CD4-positive, CD25-positive, alpha-beta regulatory T cell (primary cell): ENCODE measurements at places on chromosomes 11 and 22.

- DNase-seq, result no peak
These were observed 111.6 kb downstream of the PHF21B start for GRCh38 chr22:44898236-44898635.

DNA sequence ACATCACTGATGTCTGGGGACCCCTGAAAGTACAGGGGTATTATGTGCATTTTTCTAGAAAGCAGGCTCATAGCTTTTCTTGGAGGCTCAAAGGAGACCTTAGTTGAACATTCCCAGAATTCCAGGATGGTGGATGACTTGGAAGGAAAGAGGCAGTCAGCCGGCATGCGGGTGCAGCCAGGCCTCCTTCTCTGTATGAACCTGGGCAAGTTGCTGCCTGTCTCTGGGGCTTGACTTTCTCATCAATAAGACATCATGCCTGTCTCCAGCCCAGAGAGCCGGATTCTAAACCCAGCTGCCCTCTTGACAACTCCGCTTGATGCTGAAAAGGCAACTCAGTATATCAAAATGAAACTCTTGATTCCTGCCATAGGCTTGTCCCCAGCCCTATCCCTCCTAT lies 12.6 kb downstream of the MS4A15 start:
- DNase-seq, result no peak

- DNase-seq, result no peak
These were observed 18.1 kb downstream of the PACSIN2 start for GRCh38 chr22:42996646-42997365.

DNA sequence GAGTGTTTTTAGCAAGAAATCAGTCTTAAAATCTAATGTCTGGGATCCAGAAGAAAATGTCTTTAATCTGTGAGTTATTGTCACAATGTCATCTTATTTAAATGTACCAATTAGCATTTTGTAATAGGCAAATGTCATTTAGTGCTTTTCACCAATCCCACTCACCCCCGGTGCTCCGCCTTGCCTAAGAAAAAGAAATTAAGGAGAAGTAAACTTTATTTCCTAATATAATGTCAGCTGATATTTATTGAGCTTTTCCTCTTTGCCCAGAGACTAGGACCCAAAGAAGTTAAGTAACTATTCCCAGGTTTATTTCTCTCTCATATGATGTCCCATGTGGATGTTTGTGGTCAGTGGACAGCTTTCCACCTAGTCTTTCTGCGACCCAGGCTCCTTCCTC lies 16.2 kb downstream of the SC5D start:
- no peak for DNase-seq

- DNase-seq, result no peak
These were observed 4.8 kb upstream of the JHY start for GRCh38 chr11:122877732-122878131.

DNA sequence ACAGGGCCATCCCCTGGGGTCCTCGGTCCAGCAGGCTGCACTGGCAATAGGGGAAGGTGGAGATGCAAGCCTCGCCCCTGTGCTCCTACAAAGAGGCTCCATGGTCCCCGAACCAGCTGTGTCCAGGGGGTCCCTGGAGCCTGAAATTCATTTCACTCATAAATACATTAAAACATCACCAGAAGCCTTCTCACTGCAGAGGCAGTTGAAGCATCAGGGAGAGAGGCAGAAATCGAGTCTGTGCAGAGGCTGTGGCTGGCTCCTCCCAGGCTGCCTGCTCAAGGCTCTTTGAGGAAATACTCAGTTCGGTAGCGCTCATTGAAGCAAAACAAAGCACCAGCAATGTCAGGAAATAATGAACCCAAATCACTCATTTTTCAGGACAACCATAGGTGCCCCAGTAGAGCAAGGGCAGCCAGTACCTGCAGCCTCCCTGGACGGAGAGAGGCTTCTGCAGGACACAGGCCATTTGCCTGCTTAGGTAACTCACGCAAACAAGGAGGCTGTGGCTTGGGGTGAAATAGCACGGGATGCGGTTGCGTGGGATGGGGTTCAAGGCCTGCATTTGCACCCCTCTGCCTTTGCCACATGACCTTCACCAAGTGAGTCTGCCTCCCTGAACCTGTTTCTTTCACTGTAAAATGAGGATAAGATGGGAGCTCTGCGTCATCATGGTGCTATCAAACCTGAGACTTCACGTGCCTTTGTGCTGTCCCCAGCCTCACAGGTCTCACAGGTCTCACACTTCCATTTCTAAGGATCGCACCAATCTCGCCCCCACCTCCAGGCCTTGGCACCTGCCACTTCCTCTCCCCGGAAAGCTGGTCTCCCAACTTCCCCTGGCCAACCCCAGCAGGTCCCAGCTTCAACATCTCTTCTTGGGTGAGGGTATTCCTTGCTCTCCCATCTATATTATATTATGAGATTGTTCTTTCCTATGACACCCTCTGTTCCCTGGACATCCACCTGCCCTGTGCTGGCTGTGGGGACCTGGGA lies 84.3 kb upstream of the SHISAL1 start:
- DNase-seq, result no peak

DNA sequence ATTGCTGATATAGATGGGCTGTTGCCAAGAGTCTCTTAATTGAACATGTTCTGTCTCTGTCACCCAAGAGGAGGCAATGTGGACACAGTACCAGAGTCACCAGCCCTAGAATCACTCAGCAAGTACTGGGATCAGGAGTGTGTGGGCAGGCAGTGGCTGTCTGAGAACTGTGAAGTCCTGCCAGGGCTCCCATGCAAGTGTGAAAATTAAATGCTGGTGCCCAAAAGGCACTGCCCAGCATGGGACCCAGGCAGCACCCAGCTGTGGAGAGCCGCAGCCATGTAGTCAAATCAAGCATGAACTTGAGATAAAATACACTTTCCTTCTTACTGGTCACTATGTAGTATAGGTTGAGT lies 19.9 kb downstream of the HIRA start:
- DNase-seq, result no peak

GRCh38 chr11:46505741-46506482 lies 87.9 kb downstream of the AMBRA1 start:
- DNase-seq, result no peak

- DNase-seq, result no peak
These were observed 3.3 kb upstream of the MIEF1 start for GRCh38 chr22:39498802-39499201.
